ENCODE measurements at places on chromosomes 11 and 22. TPM values are rescaled to one million over a fixed set of nuclear protein-coding genes. Genes with fewer than 3 reads are reported as not detected.

SCGB1A1 gene
- total RNA-seq = not detected

RIN1 gene
- total RNA-seq = 41.2 TPM

INS gene
- total RNA-seq = not detected

XRCC6 gene
- 337 TPM for total RNA-seq

SLC22A25 gene
- total RNA-seq = not detected

RIMBP3B gene
- total RNA-seq = 0.31 TPM

TSG101 gene
- total RNA-seq = 110 TPM

OOSP4B gene
- total RNA-seq = not detected

OLFML1 gene
- not detected for total RNA-seq

ADSL gene
- 91.9 TPM for total RNA-seq

TUB gene
- 8.9 TPM for total RNA-seq

UPK2 gene
- 0.53 TPM for total RNA-seq

DBX1 gene
- not detected for total RNA-seq

TSSK2 gene
- total RNA-seq = not detected

Data from A549 treated with DMSO at 1 μM for 4 hours (cell line).